Thoracic aorta (tissue), 2 donors: ENCODE measurements at places on chromosomes 11 and 22.

DNA sequence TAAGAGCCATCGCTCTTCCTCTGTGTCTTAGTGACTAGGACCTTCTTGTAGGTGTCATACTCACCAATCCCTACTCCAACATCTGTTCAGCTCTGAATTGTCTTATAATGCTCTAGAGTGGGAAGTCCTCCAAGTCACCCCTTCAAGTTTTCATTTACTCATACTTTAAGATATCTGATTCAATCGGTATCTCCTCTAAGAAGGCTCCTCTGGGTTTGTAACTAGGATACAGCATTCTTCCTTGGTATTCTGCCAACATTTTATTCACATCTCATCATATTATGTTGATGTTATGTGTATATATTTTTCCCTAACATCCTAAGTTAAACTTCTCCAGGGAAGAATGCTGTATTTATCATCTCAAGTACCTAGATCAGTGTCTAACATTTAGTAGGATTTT lies 662.1 kb downstream of the NTM start:
- no peak for DNase-seq

DNA sequence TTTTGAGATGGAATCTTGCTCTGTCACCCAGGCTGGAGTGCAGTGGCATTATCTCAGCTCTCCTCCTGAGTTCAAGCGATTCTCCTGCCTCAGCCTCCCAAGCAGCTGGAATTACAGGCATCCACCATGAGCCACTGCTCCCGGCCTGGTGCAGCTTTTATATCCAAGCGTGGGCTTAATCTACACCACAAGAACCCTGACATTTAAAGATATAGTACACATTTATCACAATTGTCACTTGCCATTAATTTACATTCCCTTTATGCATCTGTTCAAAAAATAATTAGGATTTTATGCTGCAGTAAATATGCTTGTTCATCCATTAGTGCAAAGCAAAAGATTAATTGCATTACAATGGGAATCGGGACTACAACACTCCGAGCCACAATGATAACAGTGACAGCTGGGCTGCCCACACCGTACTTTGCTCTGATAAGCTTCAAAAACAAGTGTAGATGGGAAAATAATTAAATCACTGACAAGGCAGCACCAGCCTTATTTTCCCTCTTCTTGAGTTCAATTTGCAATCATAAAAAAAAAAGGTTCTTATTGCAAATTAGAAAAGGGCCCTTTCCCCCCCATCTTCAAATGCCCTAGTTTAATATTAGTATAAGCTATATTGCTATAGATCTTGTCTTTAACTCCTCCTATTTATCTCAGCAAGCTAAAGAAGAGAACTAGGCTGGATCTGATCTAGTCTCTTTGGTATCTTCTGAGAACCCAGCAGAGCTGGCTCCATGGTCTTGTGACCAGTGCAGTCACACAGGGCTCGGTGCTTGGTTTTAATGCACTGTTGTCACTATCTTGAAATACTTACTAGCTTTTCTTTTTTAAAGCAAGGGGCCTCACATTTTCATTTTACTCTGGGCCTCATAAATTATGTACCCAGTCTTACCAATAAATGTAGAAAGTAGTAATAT lies 206.2 kb upstream of the LRRC4C start:
- no peak for DNase-seq

GRCh38 chr11:32029721-32030120 lies 61.2 kb upstream of the RCN1 start:
- no peak for DNase-seq

DNA sequence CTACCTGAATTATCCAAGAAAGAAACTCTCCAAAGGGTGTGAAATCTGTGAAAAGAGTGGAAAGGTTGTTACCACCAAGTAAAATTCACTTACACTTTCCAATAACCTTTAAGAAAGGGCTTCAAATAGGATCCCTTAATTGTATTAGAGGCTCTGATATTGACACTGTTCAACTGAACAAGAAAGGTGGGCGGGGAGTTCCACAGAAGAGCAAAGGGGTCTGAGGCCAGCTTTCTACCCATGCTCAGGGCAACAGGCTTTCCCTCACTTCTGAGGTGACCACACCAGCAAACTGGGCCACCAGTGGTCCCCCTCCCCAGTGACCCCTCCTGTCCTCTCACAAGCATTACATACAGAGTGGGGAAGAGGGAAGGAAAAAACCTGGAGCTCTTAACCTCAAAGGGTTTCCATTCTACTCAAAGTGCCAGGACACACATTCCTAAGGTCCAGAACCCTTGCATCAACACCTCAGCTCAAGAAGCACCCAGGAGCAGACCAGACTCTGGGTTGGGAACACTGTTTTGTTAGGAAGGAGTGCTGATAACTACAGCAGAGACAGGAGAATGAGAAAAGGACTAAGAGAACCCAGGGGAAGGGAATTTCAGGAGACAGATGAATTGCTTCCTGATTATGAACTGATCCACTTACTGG lies 71.6 kb upstream of the AKIP1 start:
- no peak for DNase-seq

DNA sequence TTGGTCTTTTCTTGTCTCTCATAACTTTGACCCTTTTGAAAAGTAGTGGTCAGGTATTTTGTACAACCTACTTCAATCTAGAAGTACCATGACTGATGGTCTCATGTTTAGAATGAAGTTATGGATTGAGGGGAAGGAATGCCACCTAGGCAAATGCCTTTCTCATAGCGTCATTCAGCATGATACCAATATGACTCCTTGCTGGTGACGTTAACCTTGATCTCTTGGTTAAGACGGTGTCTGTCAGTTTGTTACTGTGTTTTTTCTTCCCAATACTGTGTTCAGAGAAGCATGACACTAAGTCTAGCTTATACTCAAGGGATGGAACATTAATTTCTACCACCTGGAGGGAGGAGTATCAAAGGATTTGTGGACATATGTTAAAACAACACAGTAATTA lies 130.9 kb downstream of the KIF18A start:
- DNase-seq = no peak

DNA sequence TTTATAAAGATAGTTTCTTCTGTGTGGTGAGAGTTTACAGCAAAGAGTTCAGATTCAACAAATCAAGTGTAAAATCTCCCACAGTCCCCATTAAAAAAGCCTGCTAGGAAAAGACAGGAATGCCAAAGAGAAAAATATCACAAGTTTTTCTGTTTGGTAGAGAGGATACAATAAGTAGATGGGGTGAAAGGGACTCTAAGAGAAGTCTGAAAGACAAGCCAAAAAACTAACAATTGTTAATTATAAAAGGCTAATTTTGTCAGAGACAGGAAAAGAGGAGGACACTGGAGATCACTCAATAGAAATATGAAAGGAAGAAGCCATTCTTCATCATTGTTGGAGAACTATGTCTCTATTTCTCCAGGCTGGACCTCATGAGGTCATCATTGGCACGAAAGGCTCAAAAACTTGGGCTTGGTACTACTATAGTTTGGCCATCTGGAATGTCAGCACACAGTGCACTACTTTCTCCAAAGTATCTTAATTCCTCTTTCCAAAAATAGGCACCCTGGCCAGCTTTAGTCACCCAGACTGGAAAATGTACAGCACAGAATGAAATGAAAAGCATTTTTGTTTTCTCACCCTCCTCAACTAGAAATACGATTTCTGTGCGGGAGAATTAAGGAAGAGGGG lies 531 bp upstream of the SOX6 start:
- DNase-seq = no peak

DNA sequence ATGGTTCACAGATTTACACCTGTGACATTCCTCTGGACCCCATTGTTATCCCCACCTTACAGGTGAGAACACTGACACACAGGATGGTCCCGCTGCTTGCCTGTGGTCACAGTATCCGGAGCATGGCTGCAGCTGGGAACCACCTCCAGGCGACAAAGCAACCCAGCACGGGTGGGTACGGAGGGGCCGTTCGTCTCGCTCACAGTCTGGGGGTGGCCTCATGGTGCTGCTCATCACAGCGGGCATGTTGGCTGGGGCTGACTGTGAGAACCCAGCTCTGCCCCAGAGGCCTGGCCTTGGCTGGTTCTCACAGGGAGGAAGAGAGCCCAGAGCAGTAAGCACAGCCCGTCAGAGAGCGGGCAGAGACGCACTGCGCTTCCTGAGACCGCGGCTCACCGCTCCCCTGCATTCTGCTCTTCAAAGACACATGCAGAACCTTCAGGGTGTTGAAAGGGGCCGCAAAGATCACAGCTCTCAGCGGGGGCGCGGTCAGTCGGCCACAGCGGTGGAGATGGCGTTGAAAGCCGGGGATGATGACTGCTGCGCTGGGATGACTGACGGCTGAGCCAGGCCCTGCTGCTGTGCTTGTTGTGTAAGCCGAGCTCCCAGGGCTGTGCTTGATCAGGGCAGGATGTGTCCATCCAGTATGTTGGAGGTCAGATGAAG lies 423.0 kb downstream of the BRD1 start:
- DNase-seq = no peak

DNA sequence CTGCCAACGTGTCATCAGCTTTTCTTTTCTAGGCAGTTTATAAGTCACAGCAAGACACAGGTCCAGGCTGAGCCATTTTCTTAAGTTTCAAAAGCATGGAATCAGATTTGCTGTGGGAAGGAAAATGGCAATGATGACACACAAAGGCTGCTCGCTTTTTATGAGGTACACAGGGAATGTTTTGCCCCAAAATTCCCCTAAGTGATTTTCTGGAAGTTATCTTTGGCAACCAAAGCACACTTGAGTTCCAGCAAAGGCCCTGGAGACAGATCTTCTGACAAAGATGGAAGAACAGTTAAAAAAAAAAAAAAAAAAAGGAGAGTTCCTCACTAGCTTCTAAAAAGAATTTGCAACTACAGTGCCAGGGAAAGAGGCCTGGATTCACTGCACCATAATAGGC lies 260.8 kb downstream of the LARGE1 start:
- no peak for DNase-seq

- no peak for DNase-seq
These were observed 7.4 kb downstream of the SLC25A45 start for GRCh38 chr11:65375012-65375411.

GRCh38 chr22:46084943-46085827 lies 65.1 kb upstream of the PPARA start:
- DNase-seq = peak; percentile 65

GRCh38 chr22:44661070-44661469 lies 40.9 kb upstream of the PRR5 start:
- DNase-seq = no peak

- DNase-seq = no peak
These were observed 3.1 kb downstream of the KCNJ4 start for GRCh38 chr22:38451864-38452263.

GRCh38 chr22:37505989-37506388 lies 13.2 kb downstream of the CARD10 start:
- no peak for DNase-seq

- DNase-seq = no peak
These were observed 1122.3 kb downstream of the BRD1 start for GRCh38 chr22:48705159-48705916.

DNA sequence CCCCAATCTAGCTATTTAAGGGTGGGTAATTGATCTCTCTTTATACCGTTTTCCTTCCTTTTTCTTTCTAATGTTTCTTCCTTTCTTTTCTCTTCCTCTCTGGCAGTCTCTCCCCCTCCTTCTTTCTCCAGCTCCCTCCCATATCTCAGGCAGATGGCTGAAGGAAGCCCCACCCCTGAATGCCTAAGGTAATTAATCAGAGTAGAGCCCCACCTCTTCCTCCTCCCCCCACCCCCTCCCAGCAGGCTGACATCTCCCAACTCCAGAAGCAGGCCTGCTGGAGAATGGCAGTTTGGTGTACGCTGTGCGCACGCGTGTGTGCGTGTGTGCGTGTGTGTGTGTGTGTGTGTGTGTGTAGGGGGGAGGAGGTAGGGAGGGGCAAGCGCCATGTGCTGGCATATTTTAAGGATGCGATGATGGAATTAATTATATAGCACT lies 122.6 kb downstream of the APOL5 start:
- peak; percentile 76 for DNase-seq

GRCh38 chr11:62792202-62792575 lies 383 bp upstream of the TMEM223 start:
- DNase-seq = no peak

DNA sequence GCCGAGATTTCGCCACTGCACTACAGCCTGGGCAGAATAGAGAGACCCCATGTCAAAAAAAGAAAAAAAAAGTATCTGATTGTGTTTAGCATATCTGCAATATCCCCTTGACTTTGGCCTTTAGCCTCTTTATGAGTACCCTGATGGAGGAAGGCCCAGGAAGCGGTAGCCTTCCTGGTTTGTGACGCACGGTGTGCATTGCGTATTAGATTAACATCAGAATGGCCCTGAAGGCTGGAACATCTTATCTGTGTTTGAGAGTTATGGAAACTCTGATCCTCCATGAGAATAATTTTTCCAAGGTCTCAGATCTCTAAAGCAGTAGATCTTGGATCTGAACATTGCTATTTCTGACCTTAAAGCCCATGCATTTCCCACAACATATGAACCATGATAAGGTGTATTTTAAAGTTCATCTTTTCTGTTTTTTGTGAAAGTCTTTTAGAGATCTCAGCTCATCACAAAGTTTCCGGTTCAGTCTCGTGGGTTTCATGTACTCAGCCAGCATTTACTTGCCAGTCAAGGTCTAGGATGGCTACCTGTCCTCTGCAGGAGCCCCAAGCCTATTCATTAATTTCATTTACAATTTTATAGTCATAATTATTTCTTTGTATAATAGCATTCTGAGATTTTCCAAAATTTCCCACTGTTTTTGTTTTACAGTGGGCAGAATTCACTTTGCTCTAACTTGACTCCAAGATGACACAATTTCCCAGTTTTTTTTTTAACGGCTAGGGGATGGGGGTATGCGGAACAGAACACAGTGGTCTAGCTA lies 605 bp upstream of the FDX1 start:
- no peak for DNase-seq

- DNase-seq = no peak
These were observed 7.4 kb downstream of the EHD1 start for GRCh38 chr11:64870893-64871466.

- DNase-seq = no peak
These were observed 49.0 kb downstream of the RPUSD4 start for GRCh38 chr11:126162306-126163030.

DNA sequence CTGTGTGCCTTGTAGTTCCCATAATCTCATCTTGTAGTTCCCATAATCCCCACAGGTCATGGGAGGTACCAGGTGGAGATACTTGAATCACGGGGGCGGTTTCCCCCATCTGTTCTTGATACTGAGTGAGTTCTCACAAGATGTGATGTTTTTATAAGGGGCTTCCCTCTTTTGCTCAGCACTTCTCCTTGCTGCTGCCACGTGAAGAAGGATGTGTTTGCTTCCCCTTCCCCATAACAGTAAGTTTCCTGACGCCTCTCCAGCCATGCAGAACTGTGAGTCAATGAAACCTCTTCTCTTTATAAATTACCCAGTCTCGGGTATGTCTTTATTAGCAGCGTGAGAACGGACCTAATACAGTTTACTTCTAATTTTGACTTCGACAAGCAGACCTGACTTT lies 14.0 kb upstream of the SMIM38 start:
- DNase-seq = no peak
